ENCODE measurements at places on chromosomes 7 and 10.

GRCh38 chr10:16673443-16673842 is 143.8 kb downstream of the RSU1 start:
- DNase-seq = no peak

DNA sequence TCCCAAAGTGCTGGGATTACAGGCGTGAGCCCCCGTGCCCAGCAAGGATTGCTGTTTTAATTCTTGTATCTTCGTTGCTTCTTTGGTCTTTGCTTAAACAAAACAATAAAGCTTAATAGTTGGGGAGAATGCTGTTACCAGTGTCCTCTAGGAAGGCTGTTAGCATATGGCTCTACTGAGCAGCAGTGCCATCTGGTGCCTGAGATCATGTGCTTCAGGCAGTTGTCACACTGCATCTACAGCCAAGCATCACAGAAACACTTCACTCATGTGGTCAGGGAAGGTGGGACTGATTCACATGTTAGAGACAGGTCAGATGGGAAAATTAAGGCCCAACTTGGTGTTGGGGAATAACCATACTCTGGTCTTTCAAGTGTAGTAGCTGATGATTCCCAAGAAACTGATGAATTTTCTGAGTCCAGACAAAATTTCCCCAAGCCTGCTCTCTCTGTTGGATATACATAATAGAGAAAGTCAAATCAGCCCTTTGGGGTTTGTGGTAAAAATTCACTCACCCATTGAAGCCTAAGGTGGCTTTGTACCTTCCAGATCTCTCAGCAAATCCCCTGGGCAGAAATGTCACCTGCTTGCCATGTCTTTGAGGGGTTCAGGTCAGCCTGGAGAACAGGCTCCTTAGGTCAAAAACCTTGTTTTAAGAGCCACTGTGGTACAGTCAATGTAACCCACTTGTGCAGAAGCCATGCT is 28.4 kb downstream of the UBE2D4 start:
- no peak for DNase-seq

DNA sequence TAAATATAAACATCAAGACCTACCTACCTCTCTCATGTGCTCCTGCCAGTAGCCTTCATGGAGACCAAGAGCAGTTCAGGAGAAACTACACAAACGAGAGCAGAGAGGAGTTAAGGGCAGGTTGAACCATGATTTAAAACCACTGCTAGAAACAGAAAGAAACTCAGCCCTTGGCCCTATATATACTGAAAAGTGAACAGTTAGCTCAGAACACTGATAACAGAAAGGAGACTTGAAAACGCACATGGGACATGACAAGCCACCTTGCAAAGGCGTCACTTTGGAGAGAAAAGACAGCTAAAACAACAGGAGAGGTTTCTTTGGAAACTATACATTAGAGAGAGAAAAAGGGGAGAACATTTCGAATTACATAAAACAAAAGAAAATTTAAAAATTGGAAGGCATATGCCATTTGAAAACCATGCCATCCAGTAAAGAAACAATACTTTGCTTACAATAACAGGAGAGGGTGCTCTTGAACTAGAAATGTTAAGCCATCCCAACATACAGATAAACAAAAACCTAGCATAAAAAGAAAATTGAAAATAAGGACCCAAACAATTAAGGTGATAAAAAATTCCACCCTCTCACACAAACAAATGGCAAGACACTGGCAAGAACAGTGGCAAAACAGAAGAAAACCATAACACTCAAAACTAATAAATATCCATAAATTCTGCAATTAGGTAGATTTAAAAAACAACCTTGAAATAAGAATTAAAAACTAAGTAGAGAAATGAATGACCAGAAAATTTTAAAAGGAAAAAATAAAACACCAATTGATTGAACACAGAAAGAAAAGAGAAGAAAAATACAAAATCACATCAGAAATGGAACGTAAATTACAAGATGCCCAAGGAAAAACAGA is 232.7 kb downstream of the IMMP2L start:
- DNase-seq = no peak

- DNase-seq = no peak
These were observed 63.6 kb upstream of the HGF start for GRCh38 chr7:81833401-81833800.

GRCh38 chr7:155729847-155730246 is 82.4 kb downstream of the SHH start:
- DNase-seq = no peak

GRCh38 chr7:37206192-37206591 is 242.5 kb downstream of the ELMO1 start:
- no peak for DNase-seq

DNA sequence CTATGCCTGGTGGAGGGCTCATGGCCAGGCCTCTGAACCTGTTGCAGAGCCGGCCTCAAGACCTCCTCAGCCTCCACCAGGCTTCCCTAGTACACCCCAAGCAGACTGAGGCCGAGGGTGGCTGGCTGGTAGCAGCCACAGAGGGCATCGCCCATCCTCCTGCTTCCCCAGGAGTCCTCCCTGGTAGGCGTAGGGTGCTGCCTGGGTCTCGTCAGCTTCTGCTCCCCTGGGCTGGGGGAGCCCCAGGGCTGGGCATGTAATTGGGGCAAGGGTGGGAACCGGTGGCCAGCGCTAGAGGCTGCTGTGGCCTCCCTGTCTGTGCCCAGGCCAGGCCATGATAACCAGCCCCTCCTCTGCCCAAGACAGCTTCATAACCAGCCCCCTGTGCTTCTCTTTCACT is 32.6 kb downstream of the TBATA start:
- no peak for DNase-seq

All from activated CD8-positive, alpha-beta memory T cell treated with anti-CD3 and anti-CD28 coated beads for 4 hours (primary cell).